Activated CD8-positive, alpha-beta memory T cell treated with anti-CD3 and anti-CD28 coated beads for 4 hours (primary cell): ENCODE measurements at places on chromosomes 2 and 18.

DNA sequence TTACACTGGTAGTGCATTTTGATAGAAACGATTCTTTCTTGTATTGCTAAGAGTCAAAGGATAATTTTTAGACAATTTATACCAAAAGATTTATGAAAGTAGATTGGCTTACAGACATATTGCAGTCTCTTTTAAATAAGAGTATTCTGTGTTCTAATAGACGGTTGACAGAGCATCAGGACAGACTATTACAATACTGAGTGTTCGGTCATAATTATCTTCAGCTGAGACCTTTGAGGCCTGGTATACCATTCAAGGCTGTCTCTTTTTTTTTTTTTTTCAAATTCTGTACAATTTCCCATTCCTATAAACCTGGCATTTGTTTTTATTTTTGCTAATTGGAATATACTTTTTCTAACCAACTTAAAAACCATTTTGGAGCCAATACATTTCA is 140.6 kb upstream of the NOSTRIN start:
- DNase-seq: no peak

DNA sequence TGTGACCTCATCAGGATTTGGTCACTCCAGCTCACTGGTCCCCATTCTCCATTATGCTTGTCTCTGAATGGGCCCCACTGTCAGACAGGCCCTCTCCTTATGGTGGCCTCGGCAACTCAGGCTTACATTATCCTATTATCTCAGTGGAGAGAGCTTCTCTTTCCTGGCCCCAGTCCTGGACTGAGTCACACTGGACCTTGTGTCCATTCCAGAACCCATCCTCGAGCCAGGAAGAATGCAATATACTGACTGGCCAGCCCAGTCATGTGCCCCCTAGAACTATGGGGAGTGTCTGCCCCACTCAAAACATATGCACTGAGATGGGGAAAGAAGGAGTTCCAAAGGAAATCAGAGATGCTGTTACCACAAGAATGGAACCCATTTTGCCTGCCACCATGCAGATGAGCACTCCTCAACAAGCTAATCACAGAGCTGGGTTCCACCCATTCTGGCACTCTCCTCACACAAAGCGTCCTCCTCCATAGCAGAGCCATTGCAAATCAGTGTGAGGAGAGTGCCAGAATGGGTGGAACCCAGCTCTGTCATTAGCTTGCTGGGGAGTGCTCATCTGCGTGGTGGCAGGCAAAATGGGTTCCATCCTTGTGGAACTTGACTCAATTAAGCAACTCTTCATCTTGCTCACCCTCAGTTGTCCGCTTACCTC is 71.9 kb downstream of the CHRNA1 start:
- DNase-seq: no peak

DNA sequence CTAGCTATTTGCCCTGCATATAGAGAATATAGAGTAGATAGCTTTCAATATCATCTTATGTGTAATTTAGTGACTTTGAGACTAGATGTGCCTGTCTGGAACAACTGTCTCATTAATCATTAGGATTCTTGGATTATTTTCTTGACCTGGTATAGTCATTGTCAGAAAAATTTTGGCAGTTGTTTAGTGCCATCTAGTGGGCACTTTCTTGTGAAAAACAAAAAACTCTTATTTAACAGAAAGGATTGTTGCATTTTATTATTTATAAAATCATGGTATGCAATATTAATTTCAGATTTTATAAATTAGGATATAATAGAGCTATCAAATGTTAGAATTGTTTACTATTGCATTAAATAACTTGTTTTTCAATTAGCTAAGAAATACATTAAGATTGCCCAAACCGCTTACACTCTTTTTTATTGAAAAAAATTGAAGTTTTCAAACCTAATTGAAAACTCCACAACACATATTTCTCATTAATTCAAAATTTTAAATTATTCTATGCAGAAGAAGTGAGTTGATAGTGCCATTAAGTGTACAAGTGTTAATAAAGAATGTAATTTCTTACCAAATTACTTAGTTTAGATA is 80.3 kb downstream of the DYNAP start:
- DNase-seq: no peak

GRCh38 chr18:44503854-44504253 is 176.8 kb upstream of the SETBP1 start:
- no peak for DNase-seq

GRCh38 chr2:195269220-195269619 is 387.8 kb upstream of the SLC39A10 start:
- DNase-seq: no peak

DNA sequence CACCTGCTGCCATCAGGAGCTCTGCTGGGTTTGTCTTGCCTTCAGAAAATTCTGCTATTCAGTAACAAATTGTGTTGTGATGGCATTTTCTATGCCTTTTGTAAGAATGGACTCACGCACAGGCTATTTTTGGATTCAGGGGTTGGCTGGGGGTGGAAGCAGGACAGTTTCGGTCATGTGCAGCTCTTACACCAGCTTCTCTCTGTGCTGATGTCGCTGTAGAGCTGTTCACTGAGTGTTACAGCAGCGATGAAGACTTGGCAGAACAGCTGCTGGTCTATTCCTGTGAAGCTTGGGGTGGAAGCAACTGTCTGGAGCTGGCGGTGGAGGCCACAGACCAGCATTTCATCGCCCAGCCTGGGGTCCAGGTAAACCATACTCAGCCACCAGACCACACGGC is 49.2 kb downstream of the TRPM8 start:
- no peak for DNase-seq

- no peak for DNase-seq
These were observed 101.6 kb upstream of the COL5A2 start for GRCh38 chr2:189281201-189281600.

DNA sequence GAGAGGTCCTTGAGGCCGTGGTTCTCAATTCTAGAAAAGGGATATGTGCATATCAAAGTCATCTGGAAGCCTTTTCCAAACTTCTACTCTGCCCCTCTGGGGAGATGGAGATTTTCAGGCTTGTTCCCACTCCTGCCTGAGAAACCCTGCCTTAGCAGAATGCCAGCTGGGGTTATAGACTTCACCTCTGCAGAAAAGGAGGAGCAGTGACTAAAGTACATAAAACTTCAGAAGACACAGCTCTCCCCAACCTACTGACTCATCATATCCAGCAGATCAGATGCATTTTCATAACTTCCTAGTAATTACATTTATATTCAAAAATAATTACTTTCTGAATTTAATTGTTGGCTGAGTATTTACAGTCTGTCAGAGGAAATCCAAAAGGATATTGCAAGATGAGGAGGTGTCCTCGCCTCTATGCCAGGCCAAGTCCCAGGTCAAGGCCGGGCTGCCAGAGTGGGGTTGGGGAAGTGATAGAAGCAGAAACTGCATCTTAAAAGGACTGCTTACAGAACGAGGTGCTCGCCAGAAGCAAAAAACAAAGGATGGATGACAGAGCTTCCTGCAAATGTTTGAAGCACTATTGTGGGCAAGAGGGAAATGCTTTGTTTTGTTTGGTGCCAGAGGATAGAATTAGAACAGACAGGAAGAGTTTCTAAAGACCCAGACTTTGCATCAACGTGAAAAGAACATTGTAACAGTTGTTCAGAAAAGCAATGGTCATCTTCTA is 75.6 kb upstream of the APCDD1 start:
- DNase-seq: no peak

DNA sequence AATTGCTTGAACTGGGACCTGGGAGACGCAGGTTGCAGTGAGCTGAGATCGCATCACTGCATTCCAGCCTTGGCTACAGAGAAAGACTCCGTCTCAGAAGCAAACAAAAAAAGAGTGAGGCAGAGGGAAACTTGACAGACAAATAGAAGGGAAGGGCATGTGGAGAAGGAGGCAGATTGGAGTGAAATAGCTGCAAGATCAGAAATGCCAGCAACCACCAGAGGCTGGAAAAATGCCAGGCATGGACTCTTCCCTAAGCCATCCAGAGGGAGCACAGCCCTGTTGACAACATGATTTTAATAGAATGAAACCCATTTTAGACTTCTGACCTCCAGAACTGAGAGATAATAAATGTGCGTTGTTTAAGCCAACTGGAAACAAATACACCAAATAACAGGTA is 447.2 kb upstream of the SPHKAP start:
- DNase-seq: no peak

DNA sequence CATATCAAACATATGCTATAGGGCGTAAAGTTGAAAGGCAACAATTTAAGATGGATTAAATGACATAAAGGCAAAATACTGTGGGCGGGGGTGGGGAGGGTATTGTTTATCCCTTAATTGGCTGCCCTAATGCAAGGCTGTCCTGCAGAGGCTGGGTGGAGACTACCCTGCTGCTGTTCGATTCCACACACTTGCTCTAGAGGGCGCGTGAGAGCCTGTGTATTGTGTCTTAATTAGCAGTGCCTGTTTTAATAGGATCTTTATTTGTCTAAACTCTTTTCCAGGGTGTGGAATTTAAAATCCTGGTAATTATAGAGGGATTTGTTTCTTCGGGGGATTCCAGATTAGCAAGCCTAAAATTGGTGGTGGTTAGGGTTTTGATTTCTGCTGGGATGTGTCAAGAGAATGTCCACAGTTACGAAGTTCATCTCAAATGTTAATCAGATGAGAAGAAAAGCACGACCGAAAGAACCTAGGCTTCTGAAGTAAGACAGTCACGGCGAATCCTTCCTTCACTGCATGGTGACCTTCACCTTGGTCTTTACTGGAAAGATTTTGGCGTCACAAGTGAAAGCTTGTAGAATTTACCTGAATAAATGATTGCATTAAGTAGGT is 103.5 kb upstream of the MAP3K20 start:
- no peak for DNase-seq

DNA sequence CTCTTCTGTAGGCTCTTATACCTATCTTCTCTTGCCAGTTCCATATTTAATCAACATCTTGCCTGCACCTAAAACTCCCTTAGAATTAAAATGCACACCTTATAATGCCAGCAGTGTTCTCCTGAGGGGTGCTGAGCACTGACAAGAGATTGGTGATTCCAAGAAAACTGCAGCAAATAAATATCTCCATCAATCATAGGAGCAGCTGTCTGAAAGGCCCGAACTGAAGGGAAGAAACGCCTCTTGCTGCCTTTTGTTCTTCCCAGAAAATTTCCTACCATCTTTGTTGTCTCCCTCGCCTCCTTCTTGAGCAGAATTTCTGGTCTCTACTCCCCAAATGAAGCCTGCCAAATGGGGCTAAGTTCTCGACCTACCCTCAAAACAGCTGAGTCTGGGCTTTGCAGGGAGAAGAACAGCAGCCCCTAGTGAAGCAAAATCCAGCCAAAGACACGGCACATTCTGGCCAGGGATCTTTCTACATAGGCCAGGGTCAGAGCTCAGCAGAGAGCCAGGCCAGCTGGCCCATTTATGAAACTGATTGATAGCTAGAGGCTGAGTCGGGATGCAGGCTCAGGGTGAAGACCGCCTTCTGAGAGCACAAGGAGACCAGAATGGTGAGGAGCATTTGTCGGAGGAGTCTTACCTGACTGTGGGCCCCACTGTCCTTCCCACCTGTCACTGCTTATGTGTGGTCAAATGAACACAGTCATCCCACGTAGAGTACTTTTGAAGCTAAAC is 20.4 kb upstream of the TMEM247 start:
- no peak for DNase-seq

DNA sequence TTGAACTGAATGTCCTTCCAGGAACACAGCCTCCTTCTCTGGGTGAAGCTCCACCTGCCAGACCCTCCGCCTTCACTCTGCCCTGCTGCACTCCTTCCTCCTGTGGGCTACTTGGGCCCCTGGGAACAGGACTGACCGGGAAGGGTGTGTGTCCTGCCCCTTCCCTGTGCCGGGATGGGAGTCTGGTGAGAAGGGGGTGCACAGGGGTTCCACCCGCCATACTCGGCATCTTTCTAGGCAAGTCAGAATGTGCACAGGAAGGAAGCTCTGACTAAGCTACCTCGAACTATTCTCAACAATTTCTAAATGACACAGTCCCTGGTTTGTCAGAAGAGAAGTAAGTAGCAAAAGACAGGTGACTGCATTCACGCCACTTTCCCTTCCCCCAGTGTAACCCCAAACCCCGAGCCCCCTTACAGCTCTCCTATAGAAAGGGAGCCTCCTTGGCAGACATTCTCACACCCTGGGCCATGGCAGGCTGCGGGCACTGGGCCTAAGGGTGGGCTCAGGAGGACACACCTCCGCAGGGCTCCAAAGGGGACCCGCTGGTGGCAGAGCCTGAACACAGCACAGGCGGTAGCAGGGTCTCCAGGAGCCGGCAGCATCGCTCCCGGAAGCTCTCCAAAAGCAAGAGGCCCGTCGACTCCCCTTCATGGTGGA is 184.1 kb downstream of the HDAC4 start:
- DNase-seq: no peak

DNA sequence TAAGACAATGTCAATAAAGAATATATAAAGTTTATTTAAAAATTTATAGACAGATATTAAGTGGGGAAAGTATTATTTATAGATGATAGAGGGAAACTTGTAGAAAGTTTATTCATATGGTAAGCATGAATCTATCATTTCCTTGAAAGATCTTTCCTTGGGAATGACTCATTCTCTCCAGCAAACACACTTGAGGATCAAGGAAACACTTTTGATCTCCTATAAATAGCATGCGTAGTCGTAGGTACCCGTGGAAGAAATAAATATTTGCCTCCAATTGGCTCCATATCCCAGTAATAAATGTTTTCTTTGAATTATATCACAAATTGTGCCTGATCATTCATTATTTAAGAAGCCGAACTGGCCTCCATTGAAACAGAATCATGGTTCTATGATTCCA is 483.4 kb downstream of the RNF144A start:
- DNase-seq: no peak

DNA sequence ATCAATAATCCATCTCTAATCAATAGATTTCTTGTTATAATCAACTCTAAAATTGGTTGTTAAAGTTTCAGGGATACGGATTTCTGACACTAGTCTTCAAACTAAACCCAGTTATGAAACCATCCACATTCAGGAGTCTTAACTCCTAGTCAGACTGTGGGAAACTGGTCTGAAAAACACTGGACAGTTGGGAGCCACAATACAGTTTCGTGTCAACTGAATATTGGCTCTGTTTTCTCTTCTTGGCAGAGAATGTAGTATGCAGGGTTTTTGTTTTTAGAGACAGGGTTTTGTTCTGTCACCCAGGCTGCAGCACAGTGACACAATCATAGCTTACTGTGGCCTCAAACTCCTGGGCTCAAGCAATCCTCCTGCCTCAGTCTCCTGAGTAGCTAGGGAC is 123.1 kb downstream of the RTTN start:
- DNase-seq: no peak

DNA sequence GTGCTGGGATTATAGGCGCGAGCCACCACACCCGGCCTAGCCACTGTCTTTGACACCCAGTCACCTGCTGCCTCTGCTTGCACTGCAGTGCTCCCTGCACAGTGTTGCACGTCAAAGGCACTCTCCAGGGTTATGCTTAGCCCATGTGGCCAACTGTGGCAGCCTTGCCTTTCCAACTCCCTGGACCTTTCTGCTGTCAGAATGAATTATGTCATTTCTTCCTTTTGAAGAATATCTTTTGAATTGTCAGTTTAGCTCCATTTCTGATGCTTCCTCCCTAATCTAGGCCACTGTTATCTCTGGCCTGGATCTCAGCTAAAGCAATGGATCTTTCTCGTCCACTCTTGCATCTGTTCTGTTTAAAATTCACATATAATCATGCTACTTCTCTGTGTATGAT is 29.3 kb upstream of the LRRTM1 start:
- no peak for DNase-seq

- DNase-seq: no peak
These were observed 90.9 kb downstream of the SP3 start for GRCh38 chr2:173874003-173874893.

- DNase-seq: no peak
These were observed 61.8 kb upstream of the STK17B start for GRCh38 chr2:196233021-196233804.
